ENCODE measurements at places on chromosomes 7 and 10.

DNA sequence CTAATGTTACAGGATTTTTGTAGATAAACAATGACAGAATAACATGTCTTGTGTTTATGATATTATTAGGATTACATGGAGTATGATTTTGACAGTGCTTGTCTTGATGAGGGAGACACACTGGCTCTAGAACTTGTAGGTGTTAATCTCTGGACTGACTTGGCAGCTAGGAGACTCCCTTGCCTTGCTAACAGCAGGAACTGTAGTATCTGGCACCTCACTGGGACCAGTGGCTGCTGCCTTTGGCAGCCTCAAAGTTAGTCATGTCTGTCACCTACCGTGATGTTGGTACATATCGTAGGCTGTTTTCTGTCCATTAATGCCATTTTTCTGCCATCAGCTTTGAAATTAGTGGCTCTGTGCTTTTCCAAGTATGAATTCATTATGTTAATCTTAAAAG lies 261.5 kb downstream of the CDK14 start:
- DNase-seq = no peak

DNA sequence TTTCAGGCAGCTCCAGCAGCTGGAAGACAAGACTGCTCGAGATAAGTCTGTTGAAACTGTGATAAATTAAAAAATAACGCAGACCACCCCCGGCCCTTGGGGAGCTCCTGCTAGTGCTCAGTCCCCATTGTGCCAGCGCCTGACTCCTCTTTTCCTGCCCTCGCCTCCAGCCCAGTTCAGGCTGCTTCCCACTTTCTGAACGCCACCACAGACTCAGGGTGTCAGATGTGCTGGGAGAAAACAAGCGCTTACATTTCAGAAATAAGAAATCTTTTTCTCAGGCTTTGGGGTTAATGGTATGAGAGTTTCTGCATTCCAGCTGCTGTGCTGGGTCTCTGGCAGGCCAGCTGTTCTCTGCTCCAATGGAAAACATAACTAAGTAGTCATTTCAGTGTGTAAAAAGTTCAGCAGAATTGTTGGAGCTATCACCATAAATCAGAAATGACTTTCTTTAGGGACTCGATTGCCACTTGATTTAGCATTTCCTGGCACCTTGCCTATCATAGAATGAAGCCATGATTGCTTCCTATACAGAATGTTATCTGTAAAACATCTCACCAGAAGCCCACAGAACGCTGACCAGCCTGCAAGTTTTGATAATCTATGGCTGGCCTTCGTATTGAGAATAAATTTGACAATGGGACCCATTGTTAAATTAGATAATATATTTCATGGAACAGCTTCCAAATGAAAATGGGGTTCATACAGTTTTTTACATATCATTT lies 257.0 kb upstream of the ZNF32 start:
- no peak for DNase-seq

- no peak for DNase-seq
These were observed 12.3 kb downstream of the MCM10 start for GRCh38 chr10:13173616-13174015.

DNA sequence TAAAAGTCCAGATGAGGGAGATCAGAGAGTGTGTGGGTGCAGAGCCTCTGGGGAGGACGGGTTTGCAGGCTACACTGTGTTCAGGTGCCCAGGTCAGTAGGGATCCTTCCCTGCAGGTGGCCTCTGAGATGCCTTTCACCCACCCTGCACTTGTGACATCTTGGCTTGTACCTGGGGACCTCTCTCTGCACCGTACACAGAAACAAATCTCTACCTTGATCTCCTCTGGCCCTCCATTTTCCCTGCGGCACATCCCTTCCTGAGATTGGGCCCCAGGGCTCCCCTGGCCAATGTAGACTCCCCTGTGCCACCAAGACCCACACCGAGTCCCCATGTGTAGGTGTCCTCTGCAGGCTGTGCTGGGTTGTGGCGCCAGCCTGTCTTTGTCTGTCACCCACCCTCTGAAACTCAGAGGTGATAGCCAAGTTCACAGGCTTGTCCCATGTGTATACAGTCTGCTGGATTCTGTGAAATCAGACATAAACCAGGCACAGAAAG lies 140.6 kb downstream of the PTPN20 start:
- DNase-seq = no peak

DNA sequence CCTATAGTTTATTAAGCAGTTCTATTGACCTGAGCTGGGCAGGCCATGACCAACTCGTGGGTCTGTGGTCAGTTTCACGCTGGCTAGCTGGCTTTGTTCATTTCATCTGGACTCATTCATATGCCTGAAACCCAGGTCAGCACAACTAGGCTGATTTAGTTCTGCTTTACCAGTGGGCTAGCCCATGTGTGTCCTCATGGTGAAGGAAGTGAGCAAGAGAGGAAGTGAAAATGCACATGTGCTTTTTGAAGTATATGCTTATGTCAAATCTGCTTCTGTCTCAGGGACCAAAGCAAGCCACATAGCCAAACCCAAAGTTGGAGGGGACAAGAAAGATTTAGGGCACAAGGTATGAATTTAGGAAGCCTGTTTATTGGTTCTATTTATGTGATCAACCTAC lies 154.5 kb downstream of the RNF133 start:
- DNase-seq = no peak

- DNase-seq = no peak
These were observed 73.9 kb upstream of the PDGFA start for GRCh38 chr7:593324-594115.

DNA sequence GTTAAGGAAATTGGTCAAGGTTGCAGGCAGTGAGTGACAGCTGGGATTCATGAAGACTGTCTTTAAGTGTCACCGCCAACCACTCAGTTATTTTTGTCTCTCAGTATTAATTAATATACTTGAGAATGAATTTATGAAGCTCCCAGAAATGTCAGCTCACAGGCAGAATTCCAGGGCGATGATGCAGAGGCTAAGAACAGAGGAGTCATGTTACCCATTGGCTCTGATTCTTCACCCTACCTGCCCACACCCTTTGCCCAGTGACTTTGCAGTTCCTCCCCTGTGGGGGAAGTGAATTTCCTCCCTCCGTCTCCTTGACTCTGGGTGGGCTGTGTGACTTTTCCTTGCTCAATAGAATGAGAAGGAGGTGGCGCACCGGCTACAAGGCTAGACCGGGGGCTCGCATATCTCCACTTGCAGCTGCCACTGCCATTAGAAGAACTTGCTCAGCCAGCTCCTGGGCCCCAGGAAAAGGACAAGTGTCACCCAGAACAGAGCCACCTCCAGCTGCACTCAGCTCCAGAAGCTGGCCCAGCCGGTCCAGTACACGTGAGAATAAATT lies 157.1 kb upstream of the PRKCQ start:
- no peak for DNase-seq

DNA sequence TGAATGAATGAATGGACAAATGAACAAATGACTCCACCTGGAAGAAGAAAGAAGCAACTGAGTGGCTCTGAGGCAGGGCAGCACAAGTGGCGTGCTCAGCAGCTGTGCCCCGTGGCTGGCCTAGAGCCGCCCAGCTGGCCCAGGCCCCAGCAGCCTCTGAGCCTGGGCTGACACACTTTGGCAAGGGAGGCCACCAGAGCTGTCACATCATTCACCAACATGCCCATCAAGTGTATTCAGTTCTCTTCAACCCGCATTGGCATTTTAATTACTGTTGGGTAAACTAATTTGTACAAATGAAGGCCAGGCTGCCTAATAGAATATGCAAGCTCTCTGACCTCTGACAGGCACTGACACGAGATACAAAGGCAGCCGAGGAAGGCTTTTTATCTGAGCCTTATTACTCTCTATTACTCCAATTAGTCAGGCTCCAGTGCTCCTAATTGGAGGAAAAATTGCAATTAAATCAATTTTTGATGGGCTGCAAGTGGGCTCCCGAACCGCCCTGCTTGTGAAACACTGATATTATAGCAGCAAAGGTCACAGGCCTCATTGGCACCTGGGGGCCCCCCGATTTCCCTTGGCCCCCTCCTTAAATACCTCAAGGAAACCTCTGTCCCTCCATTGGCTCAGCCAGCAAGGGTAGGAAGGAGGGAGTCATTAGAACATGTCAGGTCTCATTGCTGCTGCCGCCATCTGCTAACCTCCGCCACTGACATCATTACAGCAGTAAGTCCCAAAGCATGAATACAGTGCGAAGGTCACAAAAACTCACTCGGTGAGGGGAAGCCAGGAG lies 41.9 kb downstream of the DPCD start:
- no peak for DNase-seq

GRCh38 chr10:13943735-13944398 lies 357.1 kb downstream of the PRPF18 start:
- no peak for DNase-seq

DNA sequence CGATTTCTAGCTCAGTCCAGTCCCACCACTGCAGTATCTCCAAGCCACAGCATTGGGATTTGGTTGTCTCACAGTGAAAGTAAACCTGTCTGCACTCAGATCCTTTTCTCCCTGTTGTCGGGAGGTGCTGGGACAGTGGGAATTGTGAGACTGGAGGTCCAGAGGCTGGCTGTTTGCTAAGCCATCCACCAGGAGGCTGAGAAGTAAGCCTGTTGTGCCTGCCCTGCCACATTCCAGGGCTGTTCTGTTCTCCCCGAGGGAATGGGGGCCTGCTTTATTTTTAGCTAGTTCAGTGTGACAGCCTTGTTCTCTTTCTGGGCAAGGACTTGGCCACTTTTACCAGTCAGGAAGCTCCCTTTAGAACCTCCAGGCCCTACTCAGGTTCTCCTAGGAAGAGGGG lies 54.9 kb downstream of the HK1 start:
- DNase-seq = no peak

- DNase-seq = no peak
These were observed 132.0 kb upstream of the STK17A start for GRCh38 chr7:43450894-43451293.

GRCh38 chr10:131776496-131776895 lies 124.3 kb upstream of the PPP2R2D start:
- no peak for DNase-seq

DNA sequence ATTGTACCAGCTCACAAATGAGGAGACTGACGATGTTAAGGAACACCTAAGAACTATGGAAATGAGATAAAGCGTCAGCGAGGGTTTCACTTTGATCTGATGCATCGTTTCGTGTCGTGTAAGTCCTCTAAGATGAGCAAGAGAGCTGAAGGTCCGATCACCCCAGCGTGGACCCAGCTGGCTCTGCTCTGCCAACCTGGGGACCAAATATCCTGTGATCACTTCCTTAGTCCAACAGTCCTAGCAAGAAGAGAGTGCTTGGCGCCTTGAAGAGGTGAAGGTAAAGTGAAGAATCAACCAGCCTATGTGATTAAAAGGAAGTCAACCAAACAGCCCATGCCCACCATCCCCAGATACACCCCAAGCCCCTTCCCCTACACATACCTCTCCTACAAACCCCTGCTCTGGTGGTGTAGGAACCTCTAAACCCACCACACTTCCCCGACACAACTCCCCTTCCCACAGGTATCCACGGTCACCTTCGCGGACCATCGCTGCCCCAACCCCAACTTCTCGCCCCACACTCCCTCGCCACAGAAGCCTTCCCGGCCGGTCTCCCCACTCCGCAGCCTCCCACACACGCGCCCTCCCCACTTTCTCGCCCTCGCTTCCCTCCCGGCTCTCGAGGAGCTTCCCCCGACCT lies 722 bp downstream of the UPF2 start:
- no peak for DNase-seq

- DNase-seq = no peak
These were observed 3.2 kb downstream of the HOXA5 start for GRCh38 chr7:27140126-27140857.

DNA sequence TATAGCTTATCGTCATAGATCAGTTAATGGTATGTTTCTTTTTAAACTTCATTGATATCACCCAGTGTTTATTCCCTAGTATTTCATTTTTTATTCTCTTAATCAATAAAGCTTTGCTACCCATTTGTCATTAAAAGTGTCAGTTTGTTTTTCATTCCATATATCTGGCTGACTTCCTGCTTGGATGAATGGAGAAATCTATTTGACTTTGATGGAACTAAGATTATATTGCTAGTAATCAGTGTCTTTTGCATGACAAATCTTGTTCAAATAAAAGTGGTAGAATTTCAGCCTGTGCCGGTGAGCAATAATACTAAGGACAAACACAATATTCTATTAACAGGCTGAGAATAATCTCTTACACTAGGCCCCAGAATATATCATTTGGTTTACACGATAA lies 203.3 kb downstream of the SEC23IP start:
- no peak for DNase-seq

DNA sequence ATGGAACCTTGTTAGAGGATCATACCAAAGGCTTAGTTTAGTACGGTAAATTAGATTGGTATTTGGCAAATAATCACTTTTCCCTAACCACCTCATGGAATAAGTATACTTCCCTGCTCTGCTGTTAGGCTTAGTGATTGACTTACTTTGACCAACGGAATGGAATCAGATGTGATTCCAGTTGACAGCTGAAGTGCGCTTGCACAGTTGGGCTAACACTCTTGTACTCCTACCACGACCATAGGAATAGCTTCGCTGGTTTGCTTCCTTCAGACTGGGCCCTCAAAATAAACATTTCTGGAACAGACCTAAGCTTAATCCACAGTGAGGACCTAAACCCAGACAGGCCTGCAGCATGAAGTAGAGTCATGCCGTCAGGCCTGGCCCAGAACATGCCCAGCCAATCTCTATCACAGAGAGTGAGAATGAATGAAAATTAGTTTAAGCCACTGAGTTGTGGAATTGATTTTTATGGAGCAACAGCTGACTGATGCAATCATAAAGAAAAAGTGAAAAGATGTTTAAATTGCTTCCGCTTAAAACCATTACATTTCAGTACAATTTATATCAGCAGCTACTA lies 122.3 kb downstream of the DOCK4 start:
- DNase-seq = no peak

DNA sequence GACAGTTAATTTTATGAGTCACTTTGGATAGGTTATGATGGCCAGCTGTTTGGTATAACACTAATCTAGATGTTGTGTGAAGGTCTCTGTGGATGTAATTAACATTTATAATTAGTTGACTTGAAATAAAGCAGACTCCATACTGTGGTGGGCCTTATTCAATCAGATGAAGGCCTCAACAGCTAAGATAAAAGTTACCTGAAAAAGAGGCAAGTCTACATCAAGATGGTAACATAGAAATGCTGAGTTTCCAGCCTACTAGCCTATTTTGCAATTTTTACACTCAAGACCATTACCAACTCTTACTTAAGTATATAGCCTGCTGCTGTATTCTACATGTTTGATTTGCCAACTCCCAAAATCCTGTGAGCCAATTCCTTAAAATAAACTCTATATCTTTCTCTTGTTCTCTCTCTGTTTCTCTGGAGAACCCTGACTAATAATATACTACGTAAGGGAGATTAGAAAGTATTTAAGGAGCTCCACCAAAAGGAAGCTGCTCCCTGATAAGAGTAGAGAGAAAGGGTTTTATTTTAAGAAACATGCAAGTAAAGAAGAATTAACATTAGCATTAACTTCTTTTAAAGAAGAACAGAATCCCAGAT lies 42.7 kb downstream of the ZNF438 start:
- DNase-seq = no peak

- no peak for DNase-seq
These were observed 43.0 kb downstream of the SCRN1 start for GRCh38 chr7:29946428-29947186.

- no peak for DNase-seq
These were observed 179.1 kb downstream of the ZMYND11 start for GRCh38 chr10:314381-314780.

GRCh38 chr7:48414011-48414732 lies 242.9 kb downstream of the ABCA13 start:
- DNase-seq = no peak

Data from DMS79 treated with DMSO at 0.1 percent for 48 hours (cell line).